Caco-2 (cell line): ENCODE measurements at places on chromosomes 12 and 14.
A peak's percentile ranks its signal among the peaks of the same experiment; 100 is the strongest.

DNA sequence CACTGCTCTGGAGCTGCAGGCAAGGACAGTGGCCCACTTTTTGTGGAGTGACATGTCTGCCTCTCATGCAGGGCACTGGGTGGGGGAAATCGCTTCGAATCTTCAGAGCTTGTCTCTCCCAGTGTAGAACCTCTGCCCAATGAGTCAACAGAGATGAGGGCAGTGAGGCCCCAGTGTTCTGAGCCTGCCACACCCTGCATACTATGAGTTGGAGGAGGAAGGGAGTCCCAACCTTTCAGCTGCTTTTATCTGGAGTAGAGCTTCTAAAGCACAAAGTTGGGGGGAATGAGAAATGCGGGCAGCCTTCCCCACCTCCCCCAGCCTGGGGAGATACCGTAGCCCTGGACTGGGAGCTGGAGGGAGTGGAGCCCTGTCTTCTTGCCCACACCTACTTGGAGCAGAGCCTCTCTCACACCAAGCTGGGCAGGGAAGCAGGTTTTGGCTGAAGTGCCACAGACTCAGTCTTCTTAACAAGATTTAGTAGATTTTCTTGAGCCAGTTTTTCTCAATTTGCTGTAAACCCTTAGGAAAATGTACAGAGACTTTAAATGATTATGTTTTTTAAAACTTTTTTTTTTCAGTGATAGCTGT, 159.1 kb downstream of the ADGRD1 start:
- DNase-seq = no peak

DNA sequence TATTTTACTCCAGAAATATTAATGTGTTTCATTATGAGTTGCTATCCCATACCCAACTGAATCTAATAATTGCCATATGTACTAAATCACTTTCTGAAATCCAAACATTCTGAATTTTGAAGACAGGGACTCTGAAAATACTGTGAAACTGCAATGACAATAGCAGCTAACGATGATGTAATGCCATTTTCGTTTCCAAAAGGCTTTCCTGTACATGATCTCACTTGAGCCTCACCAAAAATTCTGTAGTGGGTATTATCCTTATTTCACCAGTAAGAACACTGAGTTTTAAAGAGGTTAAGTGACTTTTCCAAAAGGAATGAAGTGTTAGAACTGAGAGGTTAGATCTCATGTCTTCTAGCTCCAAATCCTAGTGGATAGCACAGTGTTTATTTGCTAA, 133.3 kb downstream of the FLRT2 start:
- no peak for DNase-seq

DNA sequence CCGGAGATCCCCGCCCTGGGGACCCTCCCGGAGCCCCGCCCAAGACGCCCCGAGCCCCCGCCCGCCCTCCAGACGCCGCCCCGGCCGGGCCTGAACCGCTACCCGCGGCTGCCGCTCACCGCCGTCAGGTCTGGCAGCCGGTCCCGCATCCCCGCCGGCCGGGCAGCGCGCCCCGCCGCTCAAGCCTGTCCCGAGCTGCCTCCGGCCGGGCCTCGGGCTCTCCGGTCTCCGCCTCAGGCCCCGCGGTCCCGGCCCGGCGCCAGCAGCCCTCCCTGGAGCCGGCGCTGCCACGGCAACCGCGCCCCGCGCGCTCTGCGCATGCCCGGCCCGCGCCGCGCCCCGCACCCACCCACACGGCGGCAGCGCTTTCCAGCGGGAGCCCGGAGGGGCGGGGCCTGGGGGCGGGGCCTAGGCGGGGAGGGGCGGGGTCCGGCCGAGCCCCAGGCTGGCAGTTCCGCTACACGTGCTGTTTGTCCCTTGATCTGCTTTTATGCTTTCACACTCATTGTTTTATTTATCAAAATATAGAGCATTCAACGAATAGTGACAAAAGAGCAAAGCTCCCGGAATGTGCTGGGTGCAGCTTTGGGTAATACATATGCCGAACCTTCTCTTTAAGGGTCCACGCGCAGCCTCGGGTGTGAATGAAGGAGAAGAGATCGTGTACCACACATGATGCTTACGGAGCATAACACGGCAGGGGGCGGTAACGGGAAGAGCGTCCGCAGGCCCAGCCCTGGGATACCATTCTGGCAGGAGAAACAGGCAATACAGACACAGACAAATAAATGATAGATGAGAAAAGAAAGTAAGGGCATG, at the start of gene STX2:
STX2 (minus strand) TSS at position 300 of the 819 bp plus-strand sequence; CDS start at position 149, 151 bp downstream.
- peak; percentile 78 for DNase-seq

GRCh38 chr12:22625762-22626294, 857 bp downstream of the ETNK1 start:
- peak; percentile 67 for DNase-seq

- no peak for DNase-seq
Observed at GRCh38 chr12:77382096-77382742, 316.9 kb upstream of the E2F7 start.

- DNase-seq = no peak
Observed at GRCh38 chr12:6281081-6281809, 29.2 kb upstream of the PLEKHG6 start.

- no peak for DNase-seq
Observed at GRCh38 chr14:93548102-93548843, 117.5 kb downstream of the UNC79 start.

DNA sequence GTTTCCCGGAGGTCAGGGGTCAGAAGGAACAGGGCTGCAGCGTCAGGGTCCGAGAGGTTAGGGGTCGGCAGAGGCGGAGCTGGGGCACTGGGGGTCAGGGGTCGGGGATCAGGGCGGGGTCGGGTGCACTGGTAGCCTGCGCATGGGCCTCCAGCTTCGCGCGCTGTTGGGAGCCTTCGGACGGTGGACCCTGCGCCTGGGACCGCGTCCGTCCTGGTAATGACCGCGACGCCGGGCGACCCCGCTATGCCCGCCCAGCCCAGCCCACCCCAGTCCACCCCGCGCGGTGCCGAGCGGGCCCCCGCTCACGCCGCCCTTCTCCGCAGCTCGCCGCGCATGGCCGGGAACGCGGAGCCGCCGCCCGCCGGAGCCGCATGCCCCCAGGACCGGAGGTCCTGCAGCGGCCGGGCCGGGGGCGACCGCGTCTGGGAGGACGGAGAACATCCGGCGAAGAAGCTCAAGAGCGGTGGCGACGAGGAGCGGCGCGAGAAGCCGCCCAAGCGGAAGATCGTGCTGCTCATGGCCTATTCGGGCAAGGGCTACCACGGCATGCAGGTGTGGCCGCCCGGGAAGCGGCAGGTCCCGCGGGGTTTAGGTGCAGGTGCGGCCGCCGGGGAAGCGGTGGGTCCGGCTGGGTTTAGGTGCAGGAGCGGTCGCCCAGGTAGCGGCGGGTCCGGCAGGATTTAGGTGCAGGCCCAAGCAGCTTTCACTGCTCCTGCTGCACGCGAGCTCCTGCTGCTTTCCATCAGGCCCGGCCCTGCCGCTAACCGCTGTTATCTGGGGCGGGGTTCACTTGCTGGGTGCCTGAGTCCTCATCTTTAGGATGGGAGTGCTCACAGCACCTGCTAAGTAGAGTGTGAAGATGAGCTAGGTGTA, 743 bp downstream of the PUS1 start:
- DNase-seq = peak; percentile 75

GRCh38 chr14:26993556-26993955, 395.7 kb upstream of the NOVA1 start:
- no peak for DNase-seq

DNA sequence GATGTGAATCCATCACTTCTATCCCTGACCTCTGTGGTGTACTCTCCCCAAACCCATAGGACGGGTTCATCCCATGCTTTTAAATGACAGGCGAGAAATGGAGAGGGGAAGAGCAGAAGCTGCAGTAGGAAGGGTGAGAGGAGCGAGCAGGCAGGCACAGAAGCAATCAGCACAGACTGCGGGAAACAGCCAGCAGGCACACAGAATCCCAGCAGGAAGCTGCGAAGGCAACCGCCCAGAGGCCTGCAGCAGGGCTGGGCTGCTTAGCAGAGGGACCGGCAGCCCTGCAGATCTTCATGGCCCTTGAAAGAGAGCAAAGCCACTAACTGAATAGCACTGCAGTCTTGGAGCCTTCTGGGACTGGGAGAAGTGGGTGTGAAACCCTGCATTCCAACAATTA, 287.0 kb upstream of the FKBP4 start:
- DNase-seq = no peak

GRCh38 chr14:85175556-85175955, 354.4 kb upstream of the FLRT2 start:
- no peak for DNase-seq

- no peak for DNase-seq
Observed at GRCh38 chr12:78260976-78261375, 430.3 kb downstream of the NAV3 start.

GRCh38 chr14:33676135-33676566, 274.7 kb downstream of the EGLN3 start:
- peak; percentile 62 for DNase-seq

DNA sequence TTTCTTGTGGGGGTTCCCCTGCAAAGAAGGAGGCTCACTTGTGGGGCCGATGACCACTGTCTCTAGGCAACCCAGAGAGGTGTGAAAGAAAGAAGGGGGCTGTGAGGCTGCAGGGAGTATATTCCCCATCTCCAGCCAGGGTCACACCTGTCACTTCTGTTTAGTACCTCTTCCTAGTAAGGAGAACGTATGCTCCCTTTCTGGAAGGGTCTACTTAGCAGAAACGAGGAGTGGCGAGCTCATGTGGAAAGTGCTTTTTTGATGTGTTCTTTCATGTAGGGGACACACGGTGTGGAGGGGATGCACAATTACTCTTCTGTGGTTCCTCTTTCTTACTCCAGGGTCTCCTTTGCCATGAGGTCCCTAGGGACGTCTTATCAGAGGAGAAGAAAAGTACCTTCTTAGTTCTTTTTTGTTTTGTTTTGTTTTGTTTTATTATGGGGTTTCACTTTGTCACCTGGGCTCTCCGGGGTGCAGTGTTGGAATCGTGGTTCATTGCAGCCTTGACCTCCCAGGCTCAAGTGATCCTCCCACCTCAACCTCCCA, 58.3 kb downstream of the PRKCH start:
- no peak for DNase-seq

DNA sequence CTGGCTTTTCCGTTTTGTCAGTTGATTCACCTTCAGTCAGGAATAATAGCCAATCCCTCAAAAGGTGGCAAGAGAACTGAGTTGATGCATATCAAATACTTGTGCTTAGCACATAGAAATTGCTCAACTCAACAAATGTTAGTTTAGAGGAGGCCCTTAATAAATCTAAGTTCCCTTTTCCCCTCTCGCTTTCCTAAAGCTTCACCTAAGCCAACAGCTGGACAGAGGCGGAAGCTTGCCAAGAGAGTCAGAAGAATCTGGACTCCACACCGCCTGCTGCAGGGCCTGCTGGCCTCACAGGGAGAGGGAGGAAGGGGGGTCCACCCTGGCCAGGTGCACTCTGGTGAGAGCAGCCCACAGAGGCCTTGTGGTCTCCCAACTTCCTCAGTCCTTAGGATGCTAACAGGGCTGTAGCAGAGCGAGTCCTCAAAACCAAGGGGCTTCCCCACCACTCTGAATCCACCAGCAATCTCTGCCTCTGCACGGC, 213.1 kb downstream of the CHST11 start:
- DNase-seq = no peak

DNA sequence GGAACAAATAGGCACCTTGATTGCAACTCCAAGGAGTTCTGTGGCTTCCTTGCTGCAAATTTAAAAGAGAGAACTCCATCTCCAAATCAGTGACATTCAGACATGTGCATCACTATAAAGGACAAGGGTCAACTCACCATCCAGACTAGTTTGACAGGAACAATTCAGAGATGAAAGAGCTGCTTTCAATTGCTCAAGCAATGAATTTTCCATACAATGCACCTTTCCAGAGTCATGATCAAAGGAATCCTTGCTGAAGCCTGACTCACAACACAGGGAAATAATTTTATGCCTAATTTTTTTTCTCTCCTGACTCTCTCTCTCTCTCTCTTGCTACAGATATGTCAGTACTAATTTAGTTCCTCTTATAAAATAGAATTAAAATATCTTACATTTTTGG, 380.5 kb upstream of the GARIN6 start:
- no peak for DNase-seq

- DNase-seq = no peak
Observed at GRCh38 chr12:85516667-85517325, 236.8 kb downstream of the ALX1 start.

DNA sequence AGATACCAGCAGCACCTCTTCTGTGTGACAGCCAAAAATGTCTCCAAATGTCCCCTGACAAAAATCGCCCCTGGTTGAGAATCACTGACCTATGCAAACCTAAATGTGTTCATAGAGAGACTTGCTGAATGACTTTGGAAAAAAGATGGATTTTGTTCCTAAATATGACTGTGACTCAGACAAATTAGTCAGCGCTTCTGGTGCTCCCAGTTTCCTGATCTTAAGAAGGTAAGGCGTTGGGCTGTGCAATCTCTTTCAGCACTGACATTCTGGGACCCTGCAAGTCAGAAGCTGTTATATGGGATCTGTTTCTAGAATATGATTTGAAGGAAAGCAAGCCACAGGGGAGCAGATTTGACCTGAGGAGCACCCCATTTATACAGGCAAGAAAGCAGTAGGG, 90.6 kb upstream of the PWP1 start:
- DNase-seq = no peak

GRCh38 chr12:92408072-92408900, 262.6 kb upstream of the BTG1 start:
- DNase-seq = peak; percentile 59

DNA sequence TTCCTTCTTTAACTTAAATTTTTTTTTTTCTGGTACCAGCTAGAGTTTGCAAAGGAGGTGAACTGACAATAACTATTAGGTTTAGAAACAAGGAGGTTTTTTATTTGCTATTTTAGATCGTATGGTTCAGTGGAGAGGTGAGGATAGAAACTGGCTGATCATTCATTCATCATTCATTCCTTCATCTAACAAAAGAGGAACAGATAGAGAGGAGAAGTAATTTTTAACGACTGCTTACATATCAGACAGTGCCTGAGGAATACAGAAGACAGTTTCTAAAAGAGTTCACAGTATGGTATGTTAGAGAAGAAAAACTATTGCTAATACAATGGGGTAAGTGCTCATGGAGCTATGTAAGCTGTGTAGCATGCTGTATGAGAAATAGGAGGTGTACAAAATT, 111.1 kb downstream of the ERC1 start:
- DNase-seq = no peak

- DNase-seq = no peak
Observed at GRCh38 chr12:14989790-14990189, 16.9 kb downstream of the PDE6H start.

DNA sequence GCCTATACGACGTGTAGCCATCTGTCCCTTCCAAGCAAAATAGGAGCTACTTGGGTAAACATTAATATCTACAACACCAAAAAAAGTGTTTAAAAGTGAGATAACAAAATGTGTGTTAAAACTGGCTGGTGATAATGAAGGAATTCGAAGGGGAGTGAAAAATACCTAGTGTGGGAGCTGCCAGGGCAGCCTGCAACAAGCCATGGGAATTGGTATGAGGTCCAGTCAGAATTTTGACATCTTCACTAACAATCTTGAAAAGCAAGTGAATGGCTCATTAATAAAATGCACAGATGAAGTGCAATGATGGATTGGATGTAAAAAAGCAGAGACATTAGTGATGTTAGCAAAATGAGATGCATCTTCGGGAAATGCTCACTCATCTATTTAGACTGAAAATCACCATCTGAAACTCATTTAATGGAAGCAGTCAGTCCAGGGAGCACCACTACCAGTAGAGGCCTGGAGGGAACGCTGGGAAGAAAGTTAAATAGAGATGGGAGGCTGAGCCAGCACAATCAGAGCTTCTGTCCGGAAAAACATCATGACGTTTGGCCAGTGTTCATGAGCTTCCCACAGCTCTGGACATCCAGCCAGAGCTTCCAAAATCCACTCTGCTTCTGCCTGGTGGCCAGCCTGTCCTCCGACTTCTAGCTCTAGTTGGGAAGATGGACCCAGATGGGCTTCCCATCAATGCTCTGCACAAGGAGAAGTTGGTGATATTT, 405.0 kb upstream of the TMTC1 start:
- no peak for DNase-seq
